ENCODE measurements at places on chromosomes 11 and 22.

GRCh38 chr11:92948116-92948515, 21.3 kb upstream of the MTNR1B start:
- DNase-seq, result no peak

DNA sequence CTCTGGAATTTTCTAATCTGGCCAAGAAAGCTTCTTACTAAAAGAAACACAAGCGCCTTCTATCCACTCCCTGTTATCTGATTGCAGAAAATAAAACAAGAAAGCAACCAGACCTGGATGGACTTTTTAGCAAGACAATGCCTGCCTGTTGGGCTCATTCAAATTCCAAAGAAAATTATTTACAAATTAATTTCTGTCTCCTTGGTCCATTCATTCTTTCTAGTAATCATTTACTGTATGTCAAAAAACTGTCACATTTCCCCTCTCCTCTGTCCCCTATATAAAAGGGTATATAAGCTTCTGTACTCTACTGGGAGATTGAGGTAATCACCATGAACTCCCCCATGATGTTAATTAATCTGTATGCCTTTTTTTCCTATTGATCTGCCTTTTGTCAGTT, 279.9 kb downstream of the DLG2 start:
- DNase-seq, result no peak

DNA sequence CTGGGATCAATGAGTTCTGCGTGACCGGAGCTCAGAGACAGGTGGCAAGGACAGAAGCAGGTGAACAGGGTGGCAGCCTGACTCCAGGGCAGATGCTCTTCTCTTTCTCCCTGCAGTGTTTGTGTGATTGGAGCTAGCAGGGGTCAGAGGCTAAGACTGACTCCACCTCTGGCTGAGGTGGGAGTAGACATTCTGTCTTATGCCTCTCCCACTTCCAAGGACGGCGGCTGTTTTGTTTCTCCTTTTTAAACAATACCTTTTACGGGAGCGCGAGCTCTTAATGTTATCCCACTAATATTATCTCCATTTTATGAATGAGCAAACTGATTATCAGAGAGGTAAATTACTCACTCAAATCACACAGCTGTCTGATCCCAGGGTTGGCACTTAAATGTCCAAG, 323.7 kb downstream of the MIAT start:
- no peak for DNase-seq

DNA sequence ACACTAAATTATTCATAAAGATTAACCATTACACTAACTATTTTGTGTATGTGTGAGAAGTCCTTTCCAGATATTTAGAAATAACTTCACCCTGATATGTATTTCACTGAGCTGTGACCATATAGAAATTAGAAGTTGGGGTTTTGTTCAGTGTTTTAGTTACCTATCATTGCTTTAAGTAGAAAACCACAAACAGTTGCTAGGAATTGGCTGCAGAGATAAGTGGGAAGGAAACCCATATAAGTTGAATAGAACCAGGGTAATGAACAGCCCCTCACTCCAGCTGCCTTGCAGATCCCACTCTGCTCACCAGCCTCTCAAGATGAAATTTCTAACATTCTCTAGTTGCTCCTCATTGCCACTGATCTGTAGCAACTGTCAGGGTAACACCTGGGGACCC, 10.3 kb downstream of the SRSF8 start:
- no peak for DNase-seq

- peak; percentile 11 for DNase-seq
Observed at GRCh38 chr22:22720201-22720723, 75.8 kb downstream of the GGTLC2 start.

GRCh38 chr22:48044487-48045060, 1282.1 kb downstream of the TBC1D22A start:
- no peak for DNase-seq

DNA sequence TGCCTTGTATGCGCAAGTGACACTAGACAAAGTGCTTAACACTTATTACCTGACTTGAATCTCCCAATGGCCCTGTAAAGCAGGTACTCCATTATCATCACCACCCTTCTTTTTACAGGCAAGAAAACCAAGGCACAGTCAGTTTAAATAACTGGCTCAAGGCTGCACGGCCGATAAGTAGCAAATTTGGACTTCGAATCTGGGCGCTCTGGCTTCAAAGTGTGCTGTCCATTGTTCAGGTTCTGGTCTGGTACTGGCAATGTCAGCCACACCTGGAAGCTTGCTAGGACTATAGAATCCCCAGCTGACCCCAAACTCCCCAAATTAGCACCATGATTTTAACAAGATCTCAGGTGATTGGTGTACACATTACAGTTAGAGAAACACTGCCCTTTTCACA, 19.3 kb upstream of the EHF start:
- no peak for DNase-seq

- DNase-seq, result no peak
Observed at GRCh38 chr11:62008193-62008592, 40.8 kb upstream of the FTH1 start.

DNA sequence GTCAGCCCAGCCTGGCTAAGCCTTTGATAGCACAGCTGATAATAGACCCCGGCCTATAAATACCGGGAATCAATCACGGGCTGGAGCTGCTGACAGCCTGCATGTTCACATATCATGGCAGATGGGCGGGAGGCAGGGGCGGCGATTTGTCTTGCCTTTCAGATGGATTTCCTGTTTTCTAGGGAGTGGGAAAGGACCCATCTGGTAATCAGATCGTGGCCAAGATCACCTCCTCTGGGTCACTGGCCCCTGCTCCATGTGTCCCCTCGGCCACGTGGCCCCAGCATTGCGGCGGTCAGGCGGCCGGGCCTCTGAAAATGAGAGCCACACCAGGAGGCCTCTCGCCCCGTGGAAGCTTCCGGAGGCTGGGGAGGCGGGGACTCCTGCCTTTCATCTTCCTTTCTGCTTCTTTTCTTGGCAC, 36.6 kb downstream of the SMIM38 start:
- DNase-seq, result no peak

DNA sequence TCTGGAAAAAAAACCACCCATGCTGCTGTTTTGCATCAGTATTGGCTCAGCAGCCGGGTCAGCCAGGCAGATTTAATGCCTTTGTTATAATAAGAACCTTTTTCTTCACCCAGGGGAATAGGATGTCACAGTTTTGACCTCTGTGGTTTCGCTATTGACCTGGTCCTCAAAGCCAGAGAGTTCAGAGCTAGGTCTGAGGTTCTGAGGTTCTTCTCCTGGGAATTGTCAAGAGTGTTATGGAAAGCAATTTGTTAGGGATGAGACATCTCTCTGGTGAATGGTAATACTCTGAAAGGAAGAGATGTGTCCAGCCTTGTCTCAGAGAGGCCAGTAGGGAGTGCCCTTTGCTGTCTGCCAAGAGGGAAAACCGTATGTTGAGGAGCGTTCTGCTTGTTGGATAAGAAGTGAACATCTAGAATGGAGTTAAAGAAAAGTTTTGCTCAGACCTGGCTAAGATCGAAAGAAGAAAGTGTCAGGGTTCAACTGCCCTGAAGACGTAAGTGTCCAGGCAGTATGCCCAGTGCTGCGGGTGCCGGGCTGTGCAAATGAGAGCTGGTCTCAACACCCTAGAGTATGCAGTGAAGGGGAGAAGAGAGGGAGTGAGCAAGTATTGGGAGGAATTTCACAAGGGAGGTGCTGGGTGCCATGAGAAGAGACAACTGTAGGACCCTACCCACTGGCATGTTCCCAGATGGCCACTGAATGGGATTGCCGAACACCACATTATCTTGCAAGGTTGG, 150.9 kb upstream of the TTC12 start:
- peak; percentile 51 for DNase-seq

DNA sequence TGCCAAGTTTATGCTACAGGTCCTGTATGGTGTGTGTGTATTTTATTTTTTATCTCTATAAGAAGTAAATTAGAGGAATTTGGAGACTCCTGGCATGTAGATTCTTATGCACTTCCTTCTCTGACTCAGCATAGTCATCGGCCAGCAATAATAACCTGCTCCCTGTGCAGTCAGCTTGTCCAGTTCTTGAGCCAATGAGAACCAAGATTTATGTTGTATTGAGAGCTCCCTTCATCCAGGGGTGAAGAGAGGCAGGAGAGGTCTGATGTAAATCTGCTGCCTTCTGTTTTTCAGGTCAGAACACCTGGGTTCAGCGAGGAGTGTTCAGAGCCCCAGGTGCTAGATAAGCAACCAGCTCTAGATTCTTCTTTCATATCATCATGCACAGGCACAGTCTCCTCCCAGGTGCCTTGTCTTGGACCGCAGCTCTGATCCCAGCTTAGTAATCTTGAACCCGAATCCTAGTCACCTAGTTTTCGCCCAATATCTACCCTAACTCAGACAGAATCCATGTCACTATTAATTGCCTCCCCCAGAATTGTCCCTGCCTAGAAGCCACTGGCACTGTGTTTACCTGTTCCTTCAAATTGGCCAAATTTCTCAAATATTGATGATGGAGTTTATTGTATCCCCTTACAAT, 328.2 kb upstream of the NCAM1 start:
- no peak for DNase-seq

DNA sequence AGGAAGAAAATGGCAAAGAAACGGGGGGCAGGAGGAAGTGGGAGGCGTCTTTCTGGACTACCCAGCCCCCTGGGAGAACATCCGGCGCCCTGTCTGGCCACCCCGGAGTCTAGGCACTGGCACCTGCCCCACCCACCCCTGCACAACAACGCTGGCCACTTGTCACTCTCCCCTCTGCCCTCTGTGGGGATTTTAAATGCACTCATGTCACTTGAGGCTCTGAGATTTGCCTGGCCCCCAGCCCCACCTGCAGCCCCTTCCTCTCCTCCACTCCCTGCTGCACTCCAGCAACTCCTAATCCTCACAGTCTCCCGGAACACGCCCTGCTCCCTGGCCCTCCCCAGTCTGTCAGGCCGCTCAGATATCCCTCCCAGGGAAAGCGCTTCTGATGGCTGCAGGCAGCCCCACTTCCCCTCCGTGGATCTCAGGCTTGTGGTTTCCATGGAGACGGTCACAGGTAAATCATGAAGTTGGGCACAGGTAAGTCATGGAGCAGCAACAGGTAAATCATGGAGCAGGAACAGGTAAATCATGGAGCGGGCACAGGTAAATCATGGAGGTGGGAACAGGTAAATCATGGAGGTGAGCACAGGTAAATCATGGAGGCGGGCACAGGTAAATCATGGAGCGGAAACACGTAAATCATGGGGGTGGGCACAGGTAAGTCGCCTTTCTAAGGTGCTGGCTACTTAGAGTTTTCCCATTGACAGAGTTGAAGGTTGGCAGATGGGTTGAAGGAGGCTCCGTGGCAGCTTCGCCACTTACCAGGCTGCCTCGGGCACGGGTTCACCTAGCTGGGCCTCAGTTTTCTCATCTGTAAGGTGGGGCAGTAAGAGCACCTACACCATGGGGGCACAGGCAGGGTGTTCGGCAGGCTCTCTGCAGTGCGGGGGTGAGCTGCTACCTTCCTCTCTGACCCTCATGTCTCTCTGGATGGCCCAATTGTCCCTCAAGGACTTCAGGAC, 79.0 kb upstream of the SHISAL1 start:
- DNase-seq, result no peak

GRCh38 chr22:46672731-46673130, 52.5 kb downstream of the GRAMD4 start:
- no peak for DNase-seq

DNA sequence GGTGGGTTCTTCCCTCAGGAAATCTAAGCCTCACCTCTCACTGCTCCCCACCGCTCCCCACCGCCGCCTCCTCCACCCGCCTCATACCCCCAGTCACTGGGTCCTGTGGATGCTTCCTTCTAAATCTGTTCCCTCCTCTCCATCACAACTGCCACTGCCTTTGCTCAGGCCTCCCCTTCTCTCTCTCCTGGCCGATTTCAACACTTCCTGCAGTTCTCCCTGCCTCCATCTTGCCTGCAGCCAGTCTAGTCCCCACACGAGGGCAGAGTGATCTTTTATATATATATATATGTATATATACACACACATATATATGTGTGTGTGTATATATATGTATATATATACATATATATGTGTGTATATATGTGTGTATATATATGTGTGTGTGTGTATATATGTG, 27.8 kb downstream of the CREB3L1 start:
- DNase-seq, result peak; percentile 67

DNA sequence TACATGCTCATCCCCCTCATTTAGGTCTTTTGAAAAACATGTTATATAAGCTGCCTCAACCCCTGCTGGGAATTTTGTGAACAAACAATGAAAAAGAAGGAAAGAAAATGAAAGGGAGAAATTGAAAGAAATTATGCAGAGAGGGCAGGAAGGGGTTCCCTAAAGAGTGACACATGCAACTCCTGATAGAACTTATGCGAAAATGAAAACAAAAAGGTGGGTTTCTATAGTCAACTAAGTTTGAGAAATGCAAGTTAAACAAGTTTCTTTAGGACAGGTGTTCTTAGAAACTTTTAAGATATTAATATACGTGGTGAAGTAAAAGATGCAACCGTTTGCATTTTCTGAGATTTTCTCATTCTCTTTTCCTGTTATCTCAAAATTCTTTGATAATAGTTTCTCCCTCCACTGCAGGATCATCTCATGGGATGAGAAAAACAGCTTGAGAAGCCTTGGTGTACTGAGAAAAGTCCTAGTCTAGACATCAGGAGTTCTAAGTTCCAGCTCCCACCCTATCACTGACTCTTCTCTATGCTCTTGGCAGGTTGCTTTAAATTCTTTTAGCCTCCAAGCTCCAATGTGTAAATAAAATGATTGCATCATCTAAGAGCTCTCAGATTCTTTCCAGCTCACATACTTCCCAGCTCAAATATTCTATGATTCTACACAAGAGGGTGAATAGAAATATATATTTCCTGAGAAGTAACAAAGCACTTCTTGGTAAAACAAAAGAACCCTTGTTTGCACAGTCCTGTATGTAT, 109.2 kb downstream of the FAM76B start:
- peak; percentile 89 for DNase-seq

- no peak for DNase-seq
Observed at GRCh38 chr11:34028425-34028824, 23.1 kb upstream of the CAPRIN1 start.

- DNase-seq, result no peak
Observed at GRCh38 chr11:69115586-69116560, 39.9 kb upstream of the SMIM38 start.

GRCh38 chr11:77842441-77843121, 21.6 kb downstream of the AAMDC start:
- peak; percentile 9 for DNase-seq

- no peak for DNase-seq
Observed at GRCh38 chr11:92451063-92451462, 226.4 kb downstream of the FAT3 start.

- no peak for DNase-seq
Observed at GRCh38 chr11:95711945-95712221, 77.7 kb downstream of the FAM76B start.

- DNase-seq, result peak; percentile 86
Observed at GRCh38 chr11:23233075-23233474, 372.8 kb upstream of the CCDC179 start.

DNA sequence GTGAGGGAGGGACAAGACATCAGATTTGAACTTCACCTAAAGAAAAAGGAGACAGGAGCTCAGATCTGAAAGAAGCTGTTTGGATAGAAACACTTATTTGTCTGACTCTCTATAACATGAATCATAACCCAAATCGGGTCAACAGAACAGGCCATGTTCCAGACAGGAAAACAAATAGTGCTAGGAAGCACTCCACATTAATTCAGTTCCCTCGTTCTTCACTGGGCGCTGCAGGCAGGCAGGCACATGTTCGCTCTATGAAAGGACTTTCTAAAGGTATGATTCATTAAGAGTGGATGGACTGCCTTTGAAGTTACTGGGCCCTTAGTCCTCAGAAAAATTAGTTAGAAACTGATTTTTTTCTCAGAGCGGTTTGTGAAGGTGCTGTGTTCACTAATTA, 137.5 kb upstream of the TRPC6 start:
- no peak for DNase-seq

GRCh38 chr11:130879836-130880235, 36.4 kb downstream of the SNX19 start:
- no peak for DNase-seq

- peak; percentile 98 for DNase-seq
Observed at GRCh38 chr22:27107824-27108223, 450.4 kb downstream of the MIAT start.
